ENCODE measurements at places on chromosomes 6 and 20.
A peak's percentile ranks its signal among the peaks of the same experiment; 100 is the strongest.

- no peak for DNase-seq
Measured at GRCh38 chr20:41889844-41890224, 271.7 kb upstream of the CHD6 start.

DNA sequence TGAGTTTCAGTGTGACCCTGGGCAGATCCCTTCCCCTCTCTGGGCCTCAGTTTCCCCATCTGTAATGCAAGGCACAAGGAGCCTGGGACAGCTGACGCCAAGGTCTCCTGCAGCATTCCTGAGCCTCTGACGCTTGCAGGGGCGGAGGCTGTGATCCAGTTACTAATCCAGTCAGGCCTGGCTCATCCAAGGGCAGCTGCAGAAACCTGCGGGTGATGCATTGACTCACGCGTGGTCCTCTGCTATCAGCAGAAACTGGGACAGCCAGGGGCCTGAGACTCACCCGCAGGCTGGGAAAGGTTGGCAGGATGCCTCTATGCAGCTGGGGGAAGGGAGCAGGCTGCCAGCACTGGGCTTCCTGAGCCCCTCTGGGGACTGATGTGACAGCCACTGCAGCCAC lies 65.0 kb upstream of the SIRPA start:
- DNase-seq, result no peak

- DNase-seq, result no peak
Measured at GRCh38 chr20:7497985-7498384, 442.3 kb downstream of the HAO1 start.

DNA sequence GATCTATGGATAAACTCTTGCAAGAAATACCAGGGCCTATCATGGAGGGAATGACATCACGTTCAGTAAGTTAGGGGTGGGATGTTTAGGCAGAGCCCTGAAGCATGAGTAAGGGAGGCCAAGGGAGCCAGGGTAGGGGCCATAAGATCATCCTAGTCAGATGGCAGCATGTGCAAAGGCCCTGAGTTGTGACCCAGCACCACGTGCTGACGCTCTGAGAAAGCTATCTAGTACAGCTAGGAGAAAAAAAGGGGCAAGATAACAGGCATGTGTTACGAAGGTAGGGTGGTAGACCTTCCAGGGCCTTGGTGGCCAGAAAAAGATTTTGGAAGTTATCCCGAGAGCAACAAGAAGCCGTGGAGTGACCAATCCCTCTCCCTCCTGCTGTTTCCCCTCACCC lies 22.3 kb downstream of the KCNB1 start:
- no peak for DNase-seq

- DNase-seq, result no peak
Measured at GRCh38 chr6:153150371-153150751, 19.3 kb upstream of the RGS17 start.

- no peak for DNase-seq
Measured at GRCh38 chr20:14759979-14760378, 422.6 kb upstream of the FLRT3 start.

- no peak for DNase-seq
Measured at GRCh38 chr6:51704932-51705540, 382.4 kb downstream of the PKHD1 start.

GRCh38 chr6:14317387-14317970 lies 199.9 kb downstream of the CD83 start:
- no peak for DNase-seq

GRCh38 chr20:13238001-13238653 lies 17.1 kb downstream of the ISM1 start:
- DNase-seq, result no peak

DNA sequence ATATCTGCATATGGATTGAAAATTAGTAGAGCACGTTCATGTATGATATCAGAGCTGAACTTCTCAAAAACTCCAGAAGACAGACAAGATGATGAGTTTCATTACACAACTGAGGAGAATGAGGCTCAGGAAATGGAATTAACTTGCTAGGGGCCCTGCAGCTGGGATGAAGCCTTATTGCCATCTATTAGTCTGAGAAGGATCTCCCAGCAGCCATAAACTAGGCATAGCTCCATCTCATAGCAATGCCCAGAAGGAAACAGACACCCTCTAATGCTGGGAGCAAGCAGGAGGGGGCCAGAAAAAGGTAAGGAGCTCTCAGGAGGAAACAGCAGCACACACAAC lies 18.0 kb downstream of the TFEB start:
- DNase-seq, result no peak

DNA sequence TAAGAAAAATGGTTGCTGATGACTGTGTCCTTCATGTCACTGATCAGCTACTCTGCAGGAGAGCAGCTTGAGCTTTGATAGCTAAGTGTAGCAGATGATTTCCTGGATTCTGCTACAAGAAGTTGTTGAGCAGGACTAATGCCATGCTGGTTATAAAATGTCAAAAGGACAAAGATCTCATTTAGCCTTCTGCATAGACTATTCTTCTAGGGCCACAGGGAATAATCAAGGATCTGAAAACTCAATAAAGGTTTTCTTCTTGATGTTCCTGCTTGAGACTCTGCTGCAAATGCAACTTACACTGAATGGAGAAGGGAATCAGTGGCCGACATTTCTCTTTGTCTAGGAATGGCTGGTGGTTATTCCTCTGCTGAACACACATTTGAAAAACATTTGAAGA lies 360.3 kb upstream of the PTCHD4 start:
- DNase-seq, result no peak

DNA sequence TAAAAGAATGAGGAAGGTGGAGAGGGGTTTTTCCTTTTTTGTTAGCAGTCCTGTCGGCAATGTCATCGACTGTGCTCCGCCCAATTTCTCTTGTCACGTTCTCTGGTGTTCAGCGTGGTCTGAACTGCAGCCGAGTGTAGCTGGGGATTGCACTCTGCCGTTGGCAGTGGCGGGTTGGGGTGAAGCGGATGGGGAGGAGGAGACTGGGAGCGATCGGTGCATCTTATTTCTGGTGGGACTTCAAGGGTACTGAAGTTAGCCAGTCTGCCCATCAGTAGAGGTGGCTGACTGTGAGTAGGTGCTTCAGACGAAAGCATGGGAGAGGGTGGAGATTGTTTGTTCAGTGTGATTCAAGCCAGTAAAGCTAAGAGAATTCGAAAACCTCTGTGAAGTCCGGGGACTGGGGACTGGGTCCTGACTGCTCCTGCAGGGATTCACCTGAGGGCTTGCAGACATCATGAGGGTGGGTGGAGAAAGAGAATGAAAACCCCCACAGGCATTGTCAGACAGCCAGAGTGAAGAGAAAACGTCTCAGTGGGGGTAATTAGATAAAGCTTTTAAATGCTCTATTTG lies 5.1 kb downstream of the RREB1 start:
- DNase-seq, result peak; percentile 67

DNA sequence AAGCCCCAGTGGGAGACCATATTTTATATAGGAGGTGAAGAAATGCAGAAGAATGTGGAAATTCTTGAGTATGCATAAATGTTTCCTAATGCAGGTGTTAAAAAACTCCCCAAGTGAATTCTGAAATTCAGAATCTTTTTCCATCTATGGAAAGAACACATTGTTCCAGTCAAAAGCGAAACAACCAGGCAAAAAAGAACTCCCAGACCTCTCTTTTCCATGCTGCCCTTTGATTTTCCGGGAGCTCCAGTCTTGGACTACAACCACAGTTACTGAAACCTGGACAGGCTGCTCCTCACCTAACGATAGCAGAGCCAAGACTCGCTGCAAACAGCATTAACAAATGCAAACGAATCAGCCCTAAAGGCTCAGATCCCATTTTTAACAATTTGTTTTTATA lies 108.7 kb upstream of the CNKSR3 start:
- DNase-seq, result no peak

DNA sequence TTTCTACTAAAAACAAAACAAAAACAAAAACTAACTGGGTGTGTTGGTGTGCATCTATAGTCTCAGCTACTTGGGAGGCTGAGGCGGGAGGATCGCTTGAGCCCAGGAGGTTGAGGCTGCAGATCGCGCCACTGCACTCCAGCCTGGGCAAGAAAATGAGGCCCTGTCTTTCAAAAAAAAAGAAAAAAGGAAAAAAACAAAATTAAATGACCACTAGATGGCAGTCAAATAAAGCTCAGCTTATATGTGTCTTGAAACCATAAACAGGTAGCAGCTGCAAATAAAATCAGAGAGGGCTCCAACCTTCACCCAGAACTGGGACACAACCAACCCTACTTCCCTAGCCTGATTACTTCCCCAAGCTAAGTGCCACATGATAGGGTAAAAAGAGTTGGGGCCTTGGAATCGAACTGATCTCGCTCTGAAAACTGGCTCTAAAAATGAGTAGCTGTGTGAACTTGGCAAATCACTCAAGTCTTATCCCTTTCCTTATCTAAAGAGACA lies 67.1 kb upstream of the ADGRF4 start:
- no peak for DNase-seq

DNA sequence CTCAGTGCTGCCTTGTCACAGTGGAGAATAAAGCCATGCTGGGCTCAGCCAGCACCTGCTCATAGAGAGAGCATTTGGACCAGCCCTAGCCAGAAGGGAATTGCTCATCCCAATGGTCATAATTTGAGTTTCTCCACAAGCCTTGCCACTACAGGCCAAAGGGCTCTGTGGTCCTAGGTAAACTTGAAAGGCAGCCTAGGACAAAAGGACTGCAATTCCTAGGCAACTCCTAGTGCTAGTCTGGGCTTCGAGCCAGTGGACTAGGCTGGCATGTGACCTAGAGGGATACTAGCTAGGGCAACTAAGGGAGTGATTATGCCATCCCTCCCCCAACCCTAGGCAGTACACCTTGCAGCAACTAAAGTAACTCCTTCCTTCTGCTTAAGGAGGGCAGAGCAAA lies 516.2 kb downstream of the BCKDHB start:
- DNase-seq, result no peak

GRCh38 chr6:35662999-35663398 lies 25.7 kb downstream of the FKBP5 start:
- DNase-seq, result no peak

DNA sequence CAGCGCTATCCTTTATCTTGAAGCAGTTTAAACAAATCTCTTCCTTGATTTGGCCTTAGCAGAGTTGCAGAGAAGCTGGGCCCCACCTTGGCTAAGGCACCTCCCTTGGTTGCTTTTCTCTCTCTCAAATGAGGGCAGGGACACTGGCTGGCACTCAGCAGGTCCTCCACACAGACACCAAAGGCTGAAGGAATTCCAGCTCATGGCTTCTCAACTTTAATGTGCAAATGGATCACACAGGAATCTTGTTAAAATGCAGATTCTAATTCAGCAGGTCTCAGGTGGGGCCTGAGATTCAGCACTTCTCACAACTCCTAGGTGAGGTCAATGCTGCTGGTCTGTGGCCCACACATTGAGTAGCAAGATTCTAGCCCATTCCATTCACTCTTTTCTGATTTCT lies 25.7 kb downstream of the RIMS4 start:
- no peak for DNase-seq

- no peak for DNase-seq
Measured at GRCh38 chr6:78347191-78347916, 520.0 kb upstream of the IRAK1BP1 start.

- no peak for DNase-seq
Measured at GRCh38 chr20:10264166-10264558, 45.5 kb downstream of the SNAP25 start.

GRCh38 chr6:113381959-113382358 lies 475.2 kb upstream of the MARCKS start:
- DNase-seq, result no peak

DNA sequence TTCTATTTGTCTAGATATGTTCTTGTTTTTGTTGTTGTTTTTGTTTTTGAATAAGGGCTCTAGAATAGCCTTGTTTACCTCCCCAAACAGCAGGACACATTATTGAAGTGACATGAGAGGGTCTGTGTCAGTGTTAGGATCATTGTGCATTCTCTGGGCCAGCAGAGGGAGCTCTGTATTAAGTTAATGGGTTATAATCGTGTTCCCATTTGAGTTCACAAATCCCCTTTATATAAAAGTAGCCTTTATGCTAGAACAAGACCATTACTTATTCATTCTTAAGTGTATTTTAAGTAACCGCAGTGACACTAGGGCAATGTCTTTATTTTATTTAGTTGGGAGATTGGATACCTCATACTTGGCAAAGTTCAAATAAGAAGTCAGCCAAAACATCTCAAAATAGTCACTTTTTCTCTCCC lies 44.8 kb downstream of the STK4 start:
- DNase-seq, result peak; percentile 61

GRCh38 chr6:43708860-43709653 lies 21.5 kb upstream of the MRPS18A start:
- no peak for DNase-seq

GRCh38 chr20:58473453-58474425 lies 41.5 kb downstream of the APCDD1L start:
- DNase-seq, result no peak

DNA sequence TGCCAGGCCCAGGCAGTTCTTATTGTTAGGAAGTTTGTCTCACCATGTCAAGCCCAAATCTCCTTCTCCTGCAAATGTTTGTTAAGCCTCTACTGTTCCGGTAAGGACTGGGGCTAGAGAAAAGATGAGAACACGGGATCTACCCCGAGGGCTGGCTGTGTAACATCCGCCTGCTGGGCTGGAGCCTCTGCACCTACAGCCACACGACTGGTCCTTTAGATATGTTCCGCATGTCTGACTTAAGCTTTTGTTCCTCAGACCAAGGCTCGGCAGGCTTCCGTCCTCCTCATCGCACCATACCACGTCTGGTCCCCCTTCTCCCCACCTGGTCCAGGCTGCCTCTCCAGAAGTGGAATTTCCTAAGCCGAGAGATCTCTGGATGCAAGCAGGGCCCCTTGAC lies 2.6 kb downstream of the GHRH start:
- DNase-seq, result no peak

DNA sequence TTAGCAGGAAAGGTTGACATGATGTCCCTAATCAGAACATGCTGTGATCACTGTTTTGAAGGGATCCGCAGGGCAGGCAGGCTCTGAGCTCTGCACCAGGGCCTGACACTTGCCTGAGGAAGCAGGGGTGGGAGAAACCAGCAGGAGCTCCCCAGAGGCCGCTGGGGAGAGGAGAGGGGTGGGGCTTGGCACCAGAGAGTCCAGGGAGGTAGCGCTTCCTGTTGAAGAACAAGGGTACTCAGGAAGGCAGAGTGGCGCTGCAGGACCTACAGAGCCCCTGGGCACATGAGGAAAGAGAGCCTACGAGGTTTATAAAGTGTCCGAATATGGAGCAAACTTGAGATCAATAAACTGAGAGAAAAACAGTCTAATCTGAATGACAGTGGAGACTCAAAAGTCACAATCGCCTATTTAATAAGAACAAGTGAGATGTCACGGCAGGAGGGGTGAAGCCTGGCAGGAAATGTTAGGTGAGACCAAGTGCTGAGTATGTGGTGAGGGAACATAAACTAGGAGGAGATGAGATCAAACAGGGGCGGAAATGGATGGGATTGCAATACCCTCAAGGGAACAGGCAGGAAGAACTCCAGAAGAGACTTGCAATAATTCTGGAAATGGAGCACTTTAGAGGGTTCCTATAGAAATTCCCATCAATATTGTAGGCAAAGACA lies 5.8 kb upstream of the TBXT start:
- DNase-seq, result no peak

- DNase-seq, result no peak
Measured at GRCh38 chr6:41963371-41963770, 21.8 kb upstream of the CCND3 start.

GRCh38 chr20:9136114-9136513 lies 67.2 kb downstream of the PLCB4 start:
- no peak for DNase-seq

- peak; percentile 66 for DNase-seq
Measured at GRCh38 chr6:33297406-33297955, 1.3 kb downstream of the RGL2 start.

- DNase-seq, result no peak
Measured at GRCh38 chr6:35388030-35388429, 45.7 kb downstream of the PPARD start.
